SK-N-SH treated with all-trans-retinoic acid at 6 μM for 48 hours (cell line): ENCODE measurements at places on chromosomes 16 and 17.
A peak's percentile ranks its signal among the peaks of the same experiment; 100 is the strongest.

DNA sequence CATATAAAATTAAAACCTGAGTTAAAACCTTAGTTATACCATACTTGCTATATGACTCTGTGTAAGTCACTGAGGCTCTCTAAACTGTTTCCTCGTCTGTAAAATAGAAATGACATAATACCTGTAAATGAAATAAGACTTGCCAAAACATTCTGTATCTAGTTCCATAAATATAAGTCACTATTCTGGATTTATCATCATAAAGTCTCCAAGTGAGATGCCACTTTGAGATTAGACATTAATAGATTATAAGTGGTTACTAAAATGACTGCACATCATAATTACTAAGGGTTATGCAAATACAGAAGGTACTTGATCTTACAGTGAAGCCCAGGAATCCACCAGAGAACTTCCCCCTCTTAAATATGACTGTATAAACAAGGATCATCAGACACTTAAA lies 12.0 kb upstream of the BRIP1 start:
- no peak for ATAC-seq

- ATAC-seq: peak; percentile 50
These were observed 484 bp downstream of the FZD2 start for GRCh38 chr17:44557651-44558285.

GRCh38 chr17:80228477-80228876 lies 8.2 kb downstream of the SLC26A11 start:
- ATAC-seq: no peak

DNA sequence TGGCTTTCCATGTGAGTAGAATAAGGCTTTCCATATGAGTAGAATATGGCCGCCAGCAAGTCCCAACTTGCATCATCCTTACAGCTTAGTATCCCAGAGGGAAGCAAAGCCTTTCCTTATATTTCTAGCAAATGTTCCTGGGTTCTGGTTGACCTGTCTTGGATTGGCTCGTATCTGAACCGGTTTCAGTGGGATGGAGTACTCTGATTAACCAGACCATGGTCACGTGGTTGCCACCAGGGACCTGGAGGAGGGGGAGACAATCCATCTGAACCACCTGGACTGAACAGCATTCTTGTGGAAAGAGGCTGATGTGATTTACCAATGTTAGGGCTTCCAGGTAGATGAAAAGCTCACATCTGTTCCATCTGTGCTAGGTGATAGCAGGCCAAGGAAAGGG lies 89.0 kb downstream of the SHISA6 start:
- no peak for ATAC-seq

GRCh38 chr16:86508028-86508946 lies 2.0 kb upstream of the FOXF1 start:
- ATAC-seq: no peak

DNA sequence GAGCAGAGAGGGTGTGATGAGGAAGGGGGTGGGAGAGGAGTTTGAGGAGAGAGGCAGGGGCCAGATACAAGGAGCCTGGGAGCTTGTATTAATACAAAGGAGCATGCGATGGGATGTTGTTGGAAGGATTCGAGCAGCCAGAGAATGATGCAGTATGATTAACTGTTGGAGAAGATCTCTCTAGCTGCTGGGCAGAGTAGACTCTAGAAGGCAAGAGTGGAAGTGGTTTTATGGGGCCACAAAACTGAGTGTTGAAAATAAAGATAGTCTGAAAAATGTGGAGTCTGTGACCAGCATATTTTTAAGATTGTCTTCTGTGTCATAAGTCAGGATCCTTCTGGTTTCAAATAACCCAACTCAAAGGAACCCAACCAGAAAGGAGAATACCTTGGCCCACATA lies 98.3 kb downstream of the MSI2 start:
- no peak for ATAC-seq

- peak; percentile 69 for ATAC-seq
These were observed 1.1 kb downstream of the FHOD1 start for GRCh38 chr16:67246081-67246755.

DNA sequence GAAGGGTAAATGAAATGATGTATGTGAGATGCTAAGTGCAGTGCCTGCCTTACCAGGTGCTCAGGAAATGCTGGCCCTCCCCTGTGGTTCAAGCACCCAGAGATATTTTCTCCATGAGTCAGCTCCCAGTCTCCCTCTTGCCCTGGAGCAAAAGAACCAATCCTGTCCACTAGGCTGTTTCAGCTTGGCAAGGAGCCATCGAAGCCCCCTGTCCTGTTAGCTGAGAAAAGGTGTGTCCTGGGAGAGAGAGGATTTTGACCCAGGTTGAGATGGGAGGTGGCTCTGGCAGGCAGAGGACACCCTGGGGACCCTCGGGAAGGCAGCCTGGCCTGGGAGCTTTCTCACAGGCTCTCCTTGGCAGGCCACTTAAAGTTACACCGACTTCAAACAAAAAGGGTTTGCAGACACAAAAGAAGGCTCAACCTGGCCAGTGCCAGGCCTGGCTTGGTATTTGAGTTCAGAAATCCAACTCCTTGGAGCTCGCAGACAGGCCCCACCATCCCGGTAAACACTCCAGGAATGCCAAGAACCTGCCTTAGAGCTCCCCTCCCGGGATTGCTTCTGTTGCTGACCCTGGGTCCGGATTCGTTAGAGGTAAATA lies 29.6 kb downstream of the NTN1 start:
- no peak for ATAC-seq

- ATAC-seq: no peak
These were observed 265.5 kb upstream of the CCL2 start for GRCh38 chr17:33989361-33990148.

DNA sequence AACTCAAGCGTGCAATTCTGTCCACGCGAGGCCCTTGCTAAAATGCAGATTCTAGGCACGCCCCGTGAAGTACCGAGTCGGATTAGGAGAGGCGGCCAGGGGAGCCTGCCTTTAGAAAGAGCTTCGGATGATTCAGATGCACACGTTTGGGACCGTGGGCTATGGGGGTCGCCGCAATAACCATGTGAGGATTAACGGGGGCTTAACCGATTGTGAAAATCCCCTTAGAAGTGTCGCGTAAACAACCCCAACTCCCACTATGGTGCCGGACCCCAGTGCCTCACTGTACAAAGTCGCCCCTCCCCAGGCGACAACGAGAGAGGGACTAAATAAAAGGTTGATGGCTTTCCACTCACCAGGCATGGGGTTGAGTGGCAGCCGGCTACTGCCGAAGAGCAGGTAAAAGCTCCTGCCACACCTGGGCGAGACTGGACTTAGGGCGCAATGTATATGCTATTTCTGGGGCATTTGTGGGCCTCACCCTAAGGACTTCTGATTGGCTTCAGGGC lies 635 bp upstream of the SP2 start:
- ATAC-seq: peak; percentile 5

GRCh38 chr17:74881073-74881472 lies 8.3 kb upstream of the FDXR start:
- no peak for ATAC-seq

DNA sequence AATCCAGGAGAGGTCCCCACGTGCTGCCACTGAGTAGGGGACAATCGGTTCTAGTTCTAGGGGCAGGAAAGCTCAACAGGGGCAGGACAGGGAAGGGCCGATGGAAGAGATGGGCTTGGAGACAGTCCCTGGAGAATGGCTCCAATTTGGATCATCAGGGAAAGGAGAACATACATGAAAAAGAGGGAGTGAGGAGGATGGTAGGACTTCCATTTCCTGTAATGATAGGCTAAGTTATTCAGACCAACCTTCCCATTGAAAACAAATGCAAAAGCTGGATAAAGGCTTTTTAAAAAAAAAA lies 20.4 kb upstream of the GPATCH8 start:
- no peak; the same call in 2 of the 3 replicates for ATAC-seq

GRCh38 chr16:81445966-81446906 lies 1.6 kb downstream of the CMIP start:
- peak; percentile 33 for ATAC-seq

GRCh38 chr17:19371259-19372010 lies 6.9 kb upstream of the MAPK7 start:
- ATAC-seq: no peak

DNA sequence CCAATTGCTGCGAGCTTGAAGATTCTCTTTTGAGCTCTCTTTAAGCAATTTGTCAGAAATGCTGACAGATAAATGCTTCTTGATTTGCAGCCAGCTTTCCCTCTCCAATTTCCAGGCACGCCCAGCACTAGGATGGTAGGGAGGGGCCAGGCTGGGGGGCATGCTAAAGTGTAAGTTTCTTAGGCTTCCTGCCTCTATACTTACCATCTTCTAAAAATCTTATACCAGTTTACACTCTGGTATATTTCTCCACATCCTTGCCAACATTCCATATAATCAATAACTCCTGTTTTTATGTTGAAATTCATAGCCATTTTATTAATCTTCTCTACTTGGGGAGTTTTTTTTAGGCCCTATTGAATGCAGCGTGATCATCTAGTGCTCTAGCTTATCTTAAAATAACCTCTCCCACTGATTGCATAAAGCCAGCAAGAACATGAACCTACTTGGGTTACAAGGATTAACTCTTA lies 17.5 kb downstream of the ACSF2 start:
- ATAC-seq: peak; percentile 68

DNA sequence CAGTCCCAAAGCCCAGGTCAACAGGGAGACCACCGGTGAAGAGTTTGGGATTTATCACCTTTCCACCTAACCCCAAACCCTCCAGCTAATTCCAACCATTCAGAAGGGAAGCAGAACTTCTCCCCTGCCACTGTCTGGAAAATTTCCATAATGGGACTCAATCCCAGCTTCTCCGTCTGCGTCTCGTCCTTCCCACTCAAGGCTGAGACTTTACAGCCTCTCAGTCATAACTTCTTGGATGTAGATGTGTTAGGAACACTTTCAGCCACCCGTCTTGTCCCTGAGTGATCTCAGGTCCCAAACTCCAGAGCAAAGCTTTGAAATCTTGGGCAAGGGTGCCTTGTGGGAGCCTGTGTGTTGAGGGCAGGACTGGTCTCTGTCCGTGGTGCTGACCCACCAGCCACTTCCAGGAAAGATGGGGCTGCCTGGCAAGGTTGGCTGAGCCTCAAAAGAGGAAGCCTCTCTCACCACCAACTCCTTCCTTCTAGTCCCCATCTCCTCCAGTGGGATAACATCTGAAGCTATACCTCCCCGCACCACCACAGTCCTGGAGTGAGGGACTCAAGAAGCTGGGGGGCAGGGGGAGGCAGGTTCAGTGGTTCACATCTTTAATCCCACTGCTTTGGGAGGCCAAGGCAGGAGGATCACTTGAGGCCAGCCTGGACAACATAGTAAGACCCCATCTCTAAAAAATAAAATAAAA lies 9.3 kb downstream of the GAS2L2 start:
- peak; percentile 31; the same call in 2 of the 3 replicates for ATAC-seq

GRCh38 chr17:74442670-74443515 lies 11.0 kb downstream of the GPRC5C start:
- ATAC-seq: no peak

DNA sequence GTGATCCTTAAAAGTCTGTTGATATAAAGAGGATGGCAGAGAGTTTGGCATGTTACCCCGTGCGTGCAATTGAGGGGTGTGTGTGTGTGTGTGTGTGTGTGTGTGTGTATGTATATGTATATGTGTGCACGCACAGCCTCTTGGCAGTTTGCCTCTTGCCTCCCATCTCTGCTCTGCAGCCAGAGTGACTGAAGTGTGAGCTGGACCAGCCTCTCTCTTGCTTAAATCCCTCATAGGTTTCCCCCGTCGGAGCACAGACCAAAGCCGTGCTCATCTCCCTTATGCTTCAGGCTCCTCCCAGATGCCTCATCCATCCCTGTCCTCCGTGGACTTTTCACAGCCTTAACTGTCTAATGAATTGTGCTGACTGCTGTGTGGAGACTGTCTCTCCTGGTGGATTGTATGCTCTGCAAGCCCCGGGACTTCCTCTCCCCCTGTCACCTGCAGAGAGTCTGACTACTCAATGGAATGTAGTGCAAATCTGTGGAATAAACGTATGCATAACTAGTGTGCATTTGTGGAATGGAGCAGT lies 413.5 kb downstream of the CPPED1 start:
- ATAC-seq: no peak; the same call in 2 of the 3 replicates

GRCh38 chr17:5530265-5531084 lies 44.1 kb downstream of the MIS12 start:
- ATAC-seq: no peak

DNA sequence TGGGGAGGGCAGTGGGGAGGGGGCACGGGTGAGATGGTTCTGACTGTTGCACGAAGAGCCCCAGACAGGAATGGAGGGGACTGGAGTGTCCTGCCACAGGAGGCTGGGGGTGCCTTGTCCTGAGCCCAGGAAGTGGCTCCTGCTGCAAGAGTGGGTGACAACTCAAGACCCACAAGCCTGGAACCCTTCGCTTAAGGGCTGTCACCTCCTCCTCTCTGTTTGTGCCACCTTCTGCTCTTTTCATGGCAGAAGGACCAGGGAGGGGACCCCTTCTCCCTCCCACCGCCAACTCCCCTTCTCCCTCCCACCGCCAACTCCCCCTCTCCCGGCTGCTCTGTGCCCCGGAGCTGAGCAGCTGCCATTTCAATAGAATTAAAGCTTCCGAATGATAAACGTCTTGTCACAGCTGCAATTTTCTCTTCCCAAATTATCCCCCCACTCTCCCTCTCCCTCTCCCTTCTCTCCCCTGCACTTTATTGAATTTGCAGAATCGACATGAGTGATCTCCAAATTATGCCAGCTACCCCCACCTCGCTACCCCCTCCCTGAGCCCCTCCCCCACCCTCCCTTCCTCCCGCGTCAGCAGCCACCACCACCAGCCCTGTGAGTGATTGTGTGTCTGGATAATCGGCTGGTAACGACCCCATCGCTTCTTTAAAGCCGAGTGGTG lies 13.7 kb downstream of the GJD3 start:
- ATAC-seq: no peak

DNA sequence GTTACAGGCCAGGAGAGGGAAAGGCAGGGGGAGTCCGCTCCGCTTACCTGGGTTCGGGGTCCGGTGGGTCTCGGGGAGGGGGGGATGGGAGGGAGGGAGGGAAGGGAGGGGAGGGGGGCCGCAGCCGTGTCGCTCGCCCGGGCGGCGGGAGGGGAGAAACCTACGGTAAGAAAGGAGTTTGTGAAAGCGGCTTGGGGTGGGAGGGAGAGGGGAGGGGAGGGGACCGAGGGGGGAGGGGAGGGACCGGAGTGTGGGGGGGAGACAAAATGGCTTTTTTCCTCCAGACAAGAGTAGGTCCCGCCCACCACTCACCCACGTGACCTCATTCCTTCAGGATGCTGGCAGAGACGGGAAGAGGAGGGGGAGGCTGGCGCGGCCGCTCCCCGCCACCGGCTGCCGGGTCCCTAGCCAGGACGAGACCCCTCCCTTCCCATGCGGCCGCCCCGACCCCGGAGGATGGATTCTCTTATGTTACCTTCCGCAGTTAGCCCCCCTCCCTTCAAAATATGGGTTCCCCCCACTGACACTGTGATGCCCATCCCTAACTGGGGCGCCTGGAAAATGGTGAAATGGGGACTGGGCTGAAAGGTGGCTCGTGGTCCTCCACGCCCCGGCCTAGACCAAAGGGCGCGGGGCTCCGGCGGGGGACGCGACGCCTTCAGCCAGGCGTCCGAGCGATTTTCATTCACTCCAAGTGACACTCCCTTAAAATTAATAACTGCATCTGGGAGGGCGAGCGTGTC lies at the start of gene PCGF2:
PCGF2 (minus strand) TSS at position 188 of the 743 bp plus-strand sequence. CDS start 7,934 bp downstream, outside the sequence.
- peak; percentile 15; the same call in 2 of the 3 replicates for ATAC-seq
